HFF-Myc (cell line): ENCODE measurements at places on chromosomes 4 and X.

GRCh38 chr4:13137390-13137789, 346.8 kb downstream of the RAB28 start:
- no peak for DNase-seq

DNA sequence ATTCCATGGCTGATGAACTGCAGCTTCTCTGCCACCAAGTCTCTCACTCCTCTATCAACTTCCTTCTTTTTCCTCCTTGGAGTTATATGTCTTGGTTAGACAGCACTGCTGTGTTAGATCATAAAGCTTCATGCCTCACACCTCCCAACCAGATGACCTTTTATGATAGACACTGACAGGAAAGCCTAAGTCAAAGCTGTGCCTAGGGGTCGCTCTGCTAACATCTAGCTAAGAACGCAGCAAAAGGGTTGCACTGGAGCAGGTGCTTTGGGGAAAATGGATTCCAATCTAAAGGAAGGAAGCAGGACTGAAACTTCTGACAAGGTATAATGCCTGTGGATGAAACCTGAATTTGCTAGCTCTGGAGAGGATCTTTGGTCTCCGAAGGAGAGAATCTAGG, 509.7 kb downstream of the SMARCA1 start:
- no peak for DNase-seq

GRCh38 chr4:67713529-67714247, 12.7 kb upstream of the UBA6 start:
- DNase-seq = no peak

GRCh38 chr4:959338-960139, 13.8 kb downstream of the DGKQ start:
- DNase-seq = no peak

GRCh38 chr4:110484767-110485166, 8.8 kb downstream of the ENPEP start:
- DNase-seq = peak; percentile 57

- peak; percentile 4 for DNase-seq
These were observed 57.8 kb upstream of the XAGE1B start for GRCh38 chrX:52574416-52575275.

DNA sequence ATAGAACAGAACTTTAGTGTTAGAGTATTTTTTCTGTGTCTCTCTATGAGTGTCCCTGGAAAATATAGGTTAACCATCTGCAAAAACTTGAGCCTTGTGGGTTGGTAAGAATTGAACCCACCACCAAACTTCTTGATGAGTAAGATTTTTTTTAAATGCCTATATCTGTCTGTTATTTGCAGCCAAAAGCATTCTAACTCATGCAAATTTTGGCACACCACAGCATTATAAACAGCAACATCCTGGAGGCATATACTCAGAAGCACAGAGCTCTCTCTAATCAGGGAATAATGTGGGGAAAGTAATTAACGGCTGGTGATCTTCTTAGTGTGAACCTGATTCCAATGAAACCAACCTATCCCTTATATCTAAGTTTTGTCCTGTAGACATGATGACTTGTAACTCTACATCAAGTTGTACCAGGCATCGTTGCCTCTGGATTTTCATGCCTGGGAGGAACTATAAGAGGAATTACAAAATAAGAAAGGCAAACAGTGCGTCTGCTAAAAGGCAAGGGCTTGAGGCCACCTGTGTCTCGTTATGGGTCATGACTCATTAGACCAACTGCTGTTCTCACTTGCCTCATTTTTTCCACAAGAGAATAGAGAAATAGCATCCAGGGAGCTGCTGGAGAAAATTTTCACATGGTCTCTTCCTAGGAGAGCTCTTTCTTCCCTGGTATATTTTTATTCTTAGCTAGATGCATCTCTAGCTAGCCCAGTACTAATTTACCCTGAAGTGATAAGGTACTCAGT, 202.4 kb downstream of the CHIC2 start:
- peak; percentile 92 for DNase-seq

GRCh38 chr4:184645904-184646610, 3.2 kb downstream of the CASP3 start:
- DNase-seq = no peak
